ENCODE measurements at places on chromosomes 12 and 14. TPM values are rescaled to one million over a fixed set of nuclear protein-coding genes. Genes with fewer than 3 reads are reported as not detected.

LLPH gene
- 34.4 TPM for total RNA-seq

- DNase-seq, result peak; percentile 65
Observed at GRCh38 chr12:67482751-67483661, 165.5 kb upstream of the DYRK2 start.

C3AR1 gene
- 1.8 TPM for total RNA-seq

SYNDIG1L gene
- total RNA-seq, result not detected

CDKN3 gene
- total RNA-seq, result 180 TPM

GRCh38 chr12:50862316-50862715, 19.6 kb downstream of the TMPRSS12 start:
- DNase-seq, result peak; percentile 62

- DNase-seq, result no peak
Observed at GRCh38 chr14:55799508-55800095, 219.6 kb downstream of the KTN1 start.

KCNJ8 gene
- 1.0 TPM for total RNA-seq

DNA sequence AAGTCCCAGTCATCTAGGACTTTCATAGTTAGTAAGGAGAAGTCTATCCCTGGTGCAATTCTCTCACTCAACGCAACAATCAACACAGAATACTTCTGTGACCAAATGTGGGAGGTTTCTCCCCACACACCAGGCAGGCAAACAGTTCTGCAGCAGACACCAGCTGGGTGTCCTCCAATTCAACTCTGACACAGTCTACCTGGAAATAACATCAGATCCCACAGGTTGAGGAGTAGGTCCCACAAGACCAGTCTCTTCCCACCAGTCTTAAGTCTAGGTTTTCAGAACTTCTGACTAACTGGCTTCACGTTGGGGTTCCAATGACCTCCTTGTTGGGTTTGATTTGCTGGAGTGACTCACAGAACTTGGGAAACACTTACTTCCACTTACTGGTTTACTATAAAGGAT, 14.8 kb downstream of the ACOT6 start:
- no peak for DNase-seq

DNA sequence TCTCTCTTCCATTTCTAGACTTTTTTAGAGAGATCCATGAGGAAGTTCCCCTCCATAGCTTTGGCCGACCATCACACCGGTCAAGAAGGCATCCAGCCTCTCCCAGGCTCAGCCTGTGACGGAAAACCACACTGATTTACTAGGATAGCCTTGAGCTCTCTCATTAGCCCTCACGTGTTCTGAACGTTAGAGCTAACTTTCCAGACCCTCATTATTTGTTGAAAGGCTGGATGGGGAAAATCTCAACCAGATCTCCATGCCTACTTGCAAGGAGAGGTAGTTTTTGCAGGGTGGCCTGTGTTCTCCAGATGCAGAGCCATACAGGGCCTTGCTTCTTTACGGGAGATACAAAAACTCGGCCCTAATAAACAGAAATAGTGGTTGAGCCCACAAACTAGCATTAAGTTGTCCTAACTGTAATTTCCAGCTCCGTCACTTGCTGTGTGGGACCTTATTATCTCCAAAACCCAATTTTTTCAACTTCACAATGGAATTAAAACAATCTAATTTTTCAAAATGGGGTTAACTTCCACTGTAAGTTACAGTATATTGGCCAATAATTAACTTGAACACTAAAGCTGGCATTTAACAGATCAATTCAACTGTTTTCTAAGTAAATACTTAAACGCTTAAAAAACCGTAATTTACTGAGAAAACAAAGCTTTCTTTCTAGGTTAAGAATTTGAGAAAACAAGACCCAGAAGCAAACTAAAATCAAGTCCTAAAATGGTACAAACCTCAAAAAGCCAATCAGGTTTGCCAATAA, 65.3 kb downstream of the KLHL28 start:
- DNase-seq, result no peak

SLC4A8 gene
- 2.6 TPM for total RNA-seq

TPH2 gene
- not detected for total RNA-seq

- no peak for DNase-seq
Observed at GRCh38 chr12:117058442-117059072, 40.7 kb downstream of the TESC start.

- DNase-seq, result no peak
Observed at GRCh38 chr14:30907659-30908057, 33.3 kb downstream of the COCH start.

- no peak for DNase-seq
Observed at GRCh38 chr14:44897845-44898151, 63.9 kb downstream of the KLHL28 start.

DNA sequence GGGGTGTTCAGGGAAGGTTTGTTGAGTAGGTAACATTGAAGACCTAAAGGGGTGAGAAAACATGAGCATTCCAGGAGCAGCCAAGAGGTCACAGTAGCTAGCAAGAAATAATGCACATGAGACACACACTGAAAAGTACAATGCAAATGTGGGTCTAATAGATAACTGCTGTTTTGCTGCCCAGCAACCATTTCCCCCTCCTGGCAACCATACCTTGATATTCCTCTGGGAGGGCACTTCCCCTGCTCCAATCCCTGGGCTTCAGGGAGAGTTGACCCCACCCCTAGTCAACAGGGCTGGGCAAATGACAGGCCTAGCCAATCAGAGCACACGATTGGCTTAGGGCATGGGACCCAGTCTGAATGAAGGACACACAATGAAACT, 8.5 kb upstream of the ACTN1 start:
- no peak for DNase-seq

A2ML1 gene
- total RNA-seq, result not detected

DNA sequence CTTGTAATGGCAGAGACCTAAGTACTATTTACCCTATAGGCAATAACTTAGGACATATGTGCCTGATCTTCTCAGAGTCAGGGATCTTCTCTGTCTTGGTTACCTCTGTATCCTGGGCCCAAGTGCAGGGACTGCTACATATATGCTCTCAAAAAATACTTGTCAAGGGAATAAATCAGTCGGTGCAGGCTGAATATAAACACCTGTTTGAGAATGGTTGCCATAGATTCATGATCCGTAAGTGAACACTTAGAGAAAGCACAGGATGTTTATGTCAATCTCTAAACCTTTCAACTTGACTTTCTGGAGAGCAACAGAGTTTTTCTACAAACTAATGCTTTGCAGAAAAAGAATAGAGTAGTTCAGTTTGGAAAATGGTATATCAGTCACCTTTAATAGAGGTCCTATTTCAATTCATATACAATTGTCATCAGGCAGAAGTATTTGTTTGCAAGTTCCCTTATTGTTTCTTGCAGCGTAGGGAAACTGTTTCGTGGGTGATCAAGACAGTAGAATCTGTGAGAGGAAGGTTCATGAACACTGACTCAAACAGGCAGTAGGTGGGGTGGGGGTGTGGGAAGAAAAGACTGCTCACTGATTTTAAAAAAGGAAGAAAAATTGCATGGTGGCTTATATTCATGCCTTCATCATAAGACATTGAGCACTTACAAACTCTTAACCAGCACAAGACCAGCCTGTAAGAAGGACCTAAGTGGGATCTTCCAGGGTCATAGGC, 6.0 kb upstream of the UBE2N start:
- no peak for DNase-seq

DNA sequence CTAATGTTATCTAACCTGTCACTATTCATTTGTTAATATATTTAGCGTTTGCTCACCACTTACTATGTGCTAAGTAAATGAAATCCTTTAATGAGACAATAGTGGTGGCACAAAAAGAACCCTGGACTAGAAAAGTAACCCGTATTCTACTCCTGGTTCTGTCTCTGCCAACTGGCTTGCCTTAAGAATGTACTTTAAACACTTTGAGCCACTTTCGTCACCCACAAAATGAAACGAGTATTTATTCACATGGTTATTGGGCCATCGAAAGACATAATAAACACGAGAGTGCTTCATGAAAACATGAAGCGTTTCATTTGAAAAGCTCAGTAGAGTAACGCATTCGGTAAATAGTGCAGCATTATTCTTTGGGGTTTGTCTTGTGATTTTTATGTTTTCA, 254.7 kb downstream of the EGLN3 start:
- no peak for DNase-seq

DNA sequence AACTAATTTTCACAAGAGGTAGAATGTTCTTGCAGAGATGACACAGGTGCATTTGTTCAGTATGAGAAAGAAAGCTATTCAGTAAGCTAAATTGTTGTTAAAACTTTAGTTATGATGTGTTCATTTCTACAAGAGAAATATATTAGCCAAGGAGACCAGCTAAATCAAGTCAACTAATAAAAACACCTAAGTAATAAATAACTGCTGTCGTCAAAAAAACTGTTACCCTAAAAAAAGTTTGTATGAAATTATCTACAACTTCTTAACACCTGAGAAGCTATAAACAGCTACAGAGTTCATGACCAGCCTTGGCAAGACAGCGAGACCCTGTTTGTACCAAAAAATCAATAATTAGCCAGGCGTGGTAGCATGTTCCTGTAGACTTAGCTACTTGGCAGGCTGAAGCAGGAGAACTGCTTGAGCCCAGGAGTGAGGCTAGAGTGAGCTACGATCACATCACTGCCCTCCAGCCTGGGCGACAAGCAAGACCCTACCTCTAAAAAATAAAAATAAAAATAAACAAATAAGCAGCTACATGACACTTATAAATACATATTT, 67.6 kb upstream of the AP4S1 start:
- DNase-seq, result no peak

GRCh38 chr14:32635061-32635719, 303.5 kb upstream of the NPAS3 start:
- peak; percentile 48 for DNase-seq

GRCh38 chr12:16555630-16556029, 50.3 kb downstream of the LMO3 start:
- no peak for DNase-seq

Data from H4 (cell line).